ENCODE measurements at places on chromosomes 6 and 20.
A peak's percentile ranks its signal among the peaks of the same experiment; 100 is the strongest.

DNA sequence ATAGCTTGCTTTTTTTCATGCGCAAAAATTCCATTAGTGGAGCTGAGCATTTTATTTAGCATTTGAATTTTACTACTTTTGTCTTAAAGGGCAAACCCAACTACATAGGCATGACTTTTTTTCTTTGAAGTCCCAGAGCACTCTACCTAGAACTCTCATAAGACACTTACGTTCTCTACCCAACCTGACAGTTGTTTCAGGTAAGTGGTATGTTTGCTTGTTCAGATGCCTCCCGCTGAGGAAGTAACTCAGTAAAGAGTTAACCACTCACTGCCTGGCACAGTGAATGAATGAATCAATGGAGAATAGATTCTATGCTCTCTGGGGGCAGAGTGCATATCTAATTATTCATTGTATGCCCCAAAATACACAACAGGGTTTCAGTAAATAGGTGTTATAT is 212.3 kb upstream of the PRDM1 start:
- no peak for DNase-seq

- no peak for DNase-seq
Observed at GRCh38 chr20:9635750-9636149, 121.4 kb downstream of the LAMP5 start.

DNA sequence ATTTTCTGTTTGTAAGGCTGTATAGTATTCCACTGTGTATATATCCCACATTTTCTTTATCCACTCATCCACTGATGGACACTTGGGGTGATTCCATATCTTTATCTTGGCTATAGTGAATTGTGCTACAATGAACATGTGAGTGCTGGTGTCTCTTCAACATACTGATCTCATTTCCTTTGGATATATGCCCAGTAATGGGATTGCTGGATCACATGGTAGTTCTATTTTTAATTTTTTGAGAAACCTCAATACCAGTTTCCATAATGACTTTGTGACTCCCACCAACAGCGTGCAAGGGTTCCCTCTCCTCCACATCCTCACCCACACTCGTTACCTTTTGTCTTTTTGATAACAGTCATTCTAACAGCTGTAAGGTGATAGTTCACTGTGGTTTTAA is 166.0 kb downstream of the ARHGAP18 start:
- DNase-seq, result no peak

DNA sequence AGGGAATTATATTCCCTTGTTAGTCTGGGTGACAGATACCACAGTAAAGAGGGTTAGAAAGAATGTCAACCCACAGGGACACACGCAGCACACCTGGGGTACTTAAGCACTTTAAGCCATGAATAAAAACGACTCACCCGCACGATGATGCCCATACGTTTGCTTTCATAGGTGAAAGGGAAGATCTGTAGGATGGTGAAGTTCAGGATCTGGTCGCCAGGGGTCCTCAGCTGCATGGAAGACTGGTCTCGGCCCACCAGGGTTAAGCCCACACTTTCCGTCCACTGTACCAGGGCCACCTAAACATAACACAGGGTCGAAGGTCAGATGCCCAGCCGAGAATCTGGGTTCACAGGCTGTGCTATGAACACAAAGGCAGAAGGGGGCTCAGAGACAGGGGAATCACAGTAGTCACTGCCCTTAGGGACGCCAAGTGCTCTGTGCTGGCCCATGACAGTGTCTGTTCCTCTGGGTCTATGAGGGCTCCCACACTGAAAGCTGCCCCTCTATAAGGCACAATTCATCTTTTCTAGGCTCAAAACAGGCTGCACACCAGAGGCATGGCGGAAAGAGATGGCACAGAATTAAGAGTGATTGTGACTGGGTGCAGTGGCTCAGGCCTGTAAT is 96.8 kb upstream of the NFATC2 start:
- DNase-seq, result peak; percentile 21

DNA sequence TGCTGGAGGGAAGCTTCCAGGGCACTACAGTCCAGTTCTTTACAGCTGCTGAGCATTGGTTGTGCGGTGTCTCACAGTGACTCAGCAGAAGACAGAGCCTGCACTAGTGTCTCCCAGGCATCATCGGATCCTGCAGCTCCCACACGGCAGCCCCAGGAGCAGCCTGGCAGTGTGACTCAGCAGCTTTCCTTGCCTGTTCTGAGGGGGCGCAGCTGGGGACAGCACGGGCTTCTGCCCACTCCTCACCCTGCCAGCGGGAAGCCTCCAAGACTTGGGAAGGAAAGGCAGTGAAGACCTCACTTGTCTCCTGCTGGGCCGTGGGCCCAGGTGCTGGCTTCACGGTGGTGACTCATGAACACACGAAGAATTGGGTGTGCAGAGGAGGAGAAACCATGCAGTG is 165.4 kb downstream of the SYNDIG1 start:
- no peak for DNase-seq

DNA sequence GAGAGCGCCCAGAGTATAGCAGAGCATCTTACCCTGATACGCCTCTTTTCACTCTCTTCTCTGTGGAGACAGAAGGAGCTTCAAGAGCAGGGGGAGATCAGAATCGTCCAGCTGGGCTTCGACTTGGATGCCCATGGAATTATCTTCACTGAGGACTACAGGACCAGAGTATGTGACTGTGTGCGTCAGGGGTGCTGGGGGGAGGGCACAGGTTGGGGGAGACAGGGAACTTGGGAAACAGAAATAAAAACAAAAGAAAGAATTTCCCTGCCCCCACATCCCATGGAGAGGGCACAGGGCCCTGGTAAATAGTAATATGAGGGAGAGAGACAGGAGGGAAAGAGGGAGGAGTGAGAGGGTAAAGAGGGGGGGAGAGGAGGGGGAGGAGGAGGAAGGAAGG is 3.0 kb upstream of the C4A start:
- DNase-seq, result no peak

DNA sequence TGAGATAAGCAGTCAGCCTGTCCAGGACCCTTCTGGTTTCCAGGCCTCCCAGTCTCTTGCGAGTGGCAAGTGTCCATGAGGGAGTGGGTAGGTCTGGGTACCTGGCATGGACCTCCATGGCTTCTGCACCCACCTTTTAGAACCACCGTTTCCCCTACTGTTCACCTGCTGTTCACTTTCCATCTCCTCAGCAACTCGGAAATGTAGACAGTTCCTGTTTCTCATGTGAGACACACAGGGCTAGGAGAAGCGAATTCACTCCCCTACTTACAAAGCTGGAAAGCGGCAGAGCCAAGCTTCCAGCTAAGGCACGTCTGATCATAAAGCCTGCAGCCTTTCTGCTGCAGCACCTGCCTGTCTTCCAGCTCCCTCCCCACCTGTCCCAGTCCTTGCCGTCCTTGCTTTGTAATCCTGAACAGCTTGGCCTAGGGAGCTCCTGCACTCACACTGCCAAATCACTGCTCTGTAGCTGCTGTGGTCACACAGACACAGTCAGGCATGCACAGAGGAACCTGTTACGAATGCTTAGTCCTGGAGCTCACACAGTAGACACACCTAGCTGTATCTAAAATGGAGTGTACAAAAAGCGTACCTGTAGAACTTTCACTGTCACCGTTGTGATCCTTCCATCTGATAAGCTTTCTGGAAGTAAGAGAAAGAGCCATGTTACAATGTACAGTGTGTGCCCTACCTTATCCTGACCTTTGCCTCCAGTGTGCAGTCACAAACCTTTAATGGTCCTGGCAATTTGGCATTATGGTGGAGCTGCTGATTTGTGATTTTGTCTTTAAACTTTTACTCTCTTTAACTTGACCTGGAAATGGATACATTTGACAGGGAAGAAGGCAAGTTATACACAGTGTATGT is 294.1 kb downstream of the NRN1 start:
- no peak for DNase-seq

- DNase-seq, result no peak
Observed at GRCh38 chr6:18640754-18641153, 253.6 kb downstream of the RNF144B start.

DNA sequence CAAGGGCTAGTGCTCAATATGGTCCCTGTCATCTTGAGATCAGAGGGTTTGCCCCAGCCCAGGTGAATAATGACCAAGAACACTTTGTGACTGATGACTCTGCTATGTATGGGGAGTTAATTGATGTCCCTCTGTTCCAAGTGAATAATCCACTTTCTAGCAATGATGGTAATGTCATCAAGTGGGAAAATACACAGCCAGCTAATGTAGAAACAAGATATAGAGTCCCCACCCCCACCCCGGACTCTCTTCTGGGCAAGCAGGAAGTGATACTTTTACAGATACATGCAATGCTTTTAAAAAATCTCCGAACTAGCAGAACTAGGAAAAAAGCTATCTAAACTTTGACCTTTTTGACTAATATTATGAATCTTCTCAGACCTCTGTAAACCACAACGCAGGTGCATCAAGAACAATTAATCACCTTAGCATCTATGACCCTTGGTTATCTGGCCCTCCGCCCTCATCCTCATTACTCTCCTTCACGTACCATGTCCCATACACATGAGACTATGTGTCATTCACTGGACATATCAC is 30.5 kb downstream of the CNR1 start:
- no peak for DNase-seq

DNA sequence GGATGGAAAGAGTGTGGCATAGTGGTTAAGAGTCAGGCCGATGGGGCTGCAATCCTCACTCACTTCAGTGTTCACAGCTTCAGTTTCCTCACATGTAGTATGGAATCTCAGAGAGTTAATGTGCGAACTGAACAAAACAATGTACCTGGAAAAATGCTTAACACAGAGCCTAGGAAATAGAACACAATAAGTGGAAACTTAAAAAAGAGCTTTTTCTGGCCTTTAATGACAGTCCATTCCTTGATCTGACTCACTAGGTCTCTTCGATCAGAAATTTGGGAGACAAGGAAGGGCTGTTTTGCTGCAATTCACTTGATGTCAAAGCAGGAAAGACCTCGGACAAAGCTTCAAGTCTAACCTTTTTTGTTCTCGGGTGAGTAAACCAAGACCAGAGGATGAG is 56.1 kb downstream of the KCNB1 start:
- DNase-seq, result no peak

GRCh38 chr20:46999801-47000465 is 105.3 kb downstream of the EYA2 start:
- DNase-seq, result no peak

DNA sequence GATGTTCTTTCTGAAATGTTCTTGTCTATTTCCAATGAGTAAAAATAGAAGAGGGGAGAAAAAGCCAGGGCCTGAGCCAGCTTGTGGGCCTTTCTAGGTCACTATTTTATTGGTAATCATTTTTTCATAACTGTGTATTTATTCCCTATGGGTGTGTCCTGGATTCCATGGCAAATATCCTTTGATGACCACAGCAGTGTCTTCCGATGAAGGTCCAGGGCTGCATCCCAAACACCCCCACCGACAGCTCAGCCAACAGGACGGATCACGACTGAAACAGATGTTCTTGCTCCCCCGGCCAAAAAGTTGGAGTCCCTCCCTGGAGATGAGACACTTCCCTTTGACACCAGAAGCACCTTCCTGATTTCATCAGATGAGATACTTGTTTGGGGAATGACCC is 105.4 kb upstream of the PLEKHG1 start:
- no peak for DNase-seq

- DNase-seq, result no peak
Observed at GRCh38 chr6:165580136-165580535, 82.9 kb downstream of the PDE10A start.
